ENCODE measurements at places on chromosomes 1 and 21.

DNA sequence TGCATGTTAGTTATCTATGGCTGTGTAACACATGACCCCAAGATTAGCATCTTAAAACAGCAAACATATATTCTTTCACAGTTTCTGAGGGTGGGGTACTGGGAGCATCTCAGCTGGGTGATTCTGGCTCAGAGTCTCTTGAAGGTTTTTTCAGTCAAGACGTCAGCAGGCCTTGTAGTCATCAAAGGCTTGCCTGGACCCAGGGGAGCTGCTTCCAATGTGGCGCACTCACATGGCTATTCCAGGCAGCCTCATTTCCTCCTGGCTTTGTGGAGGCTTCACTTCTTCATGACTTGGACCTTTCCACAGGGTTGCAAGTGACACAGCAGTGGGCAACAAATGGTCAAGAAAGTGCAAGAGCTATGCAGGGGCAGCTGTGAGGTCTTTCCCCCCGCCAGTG is 114.7 kb downstream of the ACTL8 start:
- no peak for DNase-seq

DNA sequence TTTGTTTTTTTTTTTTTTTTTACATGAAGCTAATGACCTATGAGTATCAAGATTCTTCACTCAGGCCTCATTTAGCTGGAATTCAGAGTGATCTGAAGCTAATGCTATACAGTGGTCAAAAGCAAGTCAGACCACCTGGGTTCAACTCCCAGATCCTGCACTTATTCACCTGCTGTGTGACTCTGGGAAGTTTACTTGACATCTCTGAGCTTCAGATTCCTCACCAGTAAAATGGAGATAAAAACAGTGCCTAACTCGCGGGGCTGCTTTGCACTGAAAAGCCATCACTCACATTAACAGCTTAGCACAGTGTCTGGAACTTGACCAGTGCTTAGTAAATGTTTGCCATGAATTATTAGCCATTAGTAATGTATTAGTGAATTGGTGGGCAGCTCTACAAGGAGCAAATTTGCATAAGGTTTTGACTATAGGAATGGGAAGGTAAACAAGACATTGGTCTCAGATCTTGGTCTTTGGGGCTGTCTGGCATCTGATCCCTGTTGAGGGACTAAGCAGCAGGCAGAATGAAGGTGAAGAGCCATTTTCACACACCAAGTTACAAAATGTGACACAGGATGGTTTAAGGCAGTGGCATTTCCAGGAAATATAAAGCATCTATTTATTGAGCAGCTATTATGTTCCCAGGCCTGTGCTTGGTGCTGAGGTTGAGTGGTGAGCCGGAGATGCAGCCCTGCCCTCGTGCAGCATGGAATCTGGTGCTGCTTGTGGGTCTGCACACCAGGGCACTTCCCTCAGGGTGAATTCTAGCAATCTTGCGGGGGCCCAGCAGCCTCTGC is 291.3 kb downstream of the RRAGC start:
- no peak for DNase-seq

GRCh38 chr1:25106976-25107642 is 125.2 kb downstream of the SYF2 start:
- no peak for DNase-seq

DNA sequence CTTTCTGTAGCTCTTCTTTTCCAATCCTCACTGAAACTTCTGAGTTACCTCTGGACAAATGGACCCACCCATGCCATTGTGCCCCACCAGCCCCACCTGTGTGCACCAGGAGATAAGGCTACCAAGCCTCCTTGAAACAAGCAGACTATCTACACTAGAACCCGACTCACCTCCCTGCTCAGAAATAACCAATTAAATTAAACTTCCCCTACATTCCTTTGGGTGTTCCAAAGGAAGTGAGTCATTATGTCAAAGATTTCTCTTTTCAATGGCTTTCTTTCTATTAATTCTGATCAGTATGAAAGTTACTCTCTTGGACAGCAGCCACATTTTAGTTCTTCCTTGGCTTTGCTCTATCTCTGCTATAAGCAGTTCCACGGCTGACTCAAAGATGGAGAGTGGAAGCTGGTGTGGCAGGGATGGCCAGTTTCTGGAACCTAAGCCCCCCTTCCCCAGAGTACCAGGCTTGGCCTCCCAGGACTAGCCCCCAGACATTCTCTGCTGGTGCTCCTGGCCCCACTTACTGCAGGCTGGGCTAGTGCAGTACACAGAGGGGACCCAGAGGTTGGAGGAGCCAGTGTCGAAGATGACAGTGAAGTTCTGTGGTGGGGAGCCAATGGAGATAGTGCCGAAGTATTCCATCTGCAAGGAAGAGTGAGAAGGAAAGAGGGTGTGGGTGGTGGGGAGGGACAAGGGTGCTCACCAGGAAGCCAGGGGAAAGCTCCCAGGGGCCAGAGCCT is 1.9 kb downstream of the CTSE start:
- DNase-seq, result no peak

- no peak for DNase-seq
Measured at GRCh38 chr1:56821462-56821797, 2.2 kb upstream of the FYB2 start.

DNA sequence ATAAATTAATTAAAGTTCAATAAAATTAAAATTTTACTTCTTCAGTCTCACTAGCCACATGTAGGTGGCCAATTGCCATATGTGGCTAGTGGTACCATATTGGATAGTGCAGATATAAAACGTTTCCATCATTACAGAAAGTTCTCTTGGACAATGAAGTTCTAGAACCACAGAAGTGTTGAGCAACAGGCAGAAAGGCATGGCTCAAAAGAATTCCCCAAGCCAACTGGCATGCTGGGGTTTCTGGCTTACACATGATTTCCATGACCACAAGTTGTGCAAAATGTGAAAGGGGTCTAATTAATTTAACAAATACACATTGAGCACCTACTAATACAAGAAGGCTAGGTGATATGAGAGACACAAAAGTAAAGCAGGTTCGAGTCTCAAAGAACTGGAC is 72.2 kb upstream of the CDC42BPA start:
- DNase-seq, result no peak

GRCh38 chr1:94755675-94756074 is 64.5 kb upstream of the SLC44A3 start:
- DNase-seq, result no peak

DNA sequence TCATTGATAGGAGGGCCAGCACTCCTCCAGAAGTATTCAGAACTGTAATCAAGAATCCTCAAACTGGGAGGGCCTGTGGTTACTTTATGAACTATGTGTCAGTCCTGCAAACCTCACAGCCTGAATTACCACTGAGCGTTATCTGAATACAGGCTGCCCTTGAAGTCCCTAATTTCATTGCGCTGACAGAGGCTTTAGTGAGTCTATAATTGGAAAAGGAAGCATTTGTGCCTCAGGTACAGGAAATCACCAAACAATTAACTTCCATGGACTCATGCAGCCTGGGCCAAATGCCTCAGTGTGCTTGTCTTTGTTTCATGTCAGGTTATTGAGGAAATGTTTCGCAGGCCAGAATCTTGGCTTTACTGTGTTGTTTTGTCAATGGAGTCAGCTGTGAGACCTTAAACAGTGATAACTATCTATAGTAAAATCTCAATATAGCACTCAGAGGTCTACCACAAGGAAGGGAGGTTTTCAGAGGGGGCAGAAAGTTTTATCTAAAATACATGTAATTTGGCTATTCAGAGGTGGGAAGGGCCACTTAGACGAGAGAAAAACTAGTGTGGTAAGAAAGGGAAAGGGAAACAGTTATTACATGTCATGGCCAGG is 32.9 kb upstream of the DOCK7 start:
- no peak for DNase-seq

All from stimulated activated CD4-positive, alpha-beta T cell treated with anti-CD3 and anti-CD28 coated beads, Interleukin-4, amount 100 ng/mL, for 4 hours (primary cell).